Activated naive CD4-positive, alpha-beta T cell (primary cell): ENCODE measurements at places on chromosomes 16 and 17.

DNA sequence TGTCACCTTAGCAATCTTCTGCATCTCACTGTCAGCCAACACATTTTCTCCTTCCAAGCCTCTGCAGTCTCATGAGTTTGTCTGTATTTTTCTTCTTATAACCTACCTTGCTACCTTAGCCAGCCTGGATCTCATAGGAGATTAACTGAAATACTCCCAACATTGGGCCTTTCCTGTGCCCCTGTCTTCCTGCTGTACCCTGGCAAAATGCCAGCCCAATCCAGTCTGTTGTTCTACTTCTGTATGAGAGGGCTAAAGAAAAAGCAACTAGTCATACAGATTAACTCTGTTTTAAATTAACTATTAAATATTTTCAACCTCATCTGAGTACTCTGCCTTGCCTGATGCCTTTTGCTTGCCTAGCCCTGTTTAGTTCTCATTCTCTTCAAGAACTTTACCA is 18.4 kb downstream of the GOSR1 start:
- no peak for DNase-seq

DNA sequence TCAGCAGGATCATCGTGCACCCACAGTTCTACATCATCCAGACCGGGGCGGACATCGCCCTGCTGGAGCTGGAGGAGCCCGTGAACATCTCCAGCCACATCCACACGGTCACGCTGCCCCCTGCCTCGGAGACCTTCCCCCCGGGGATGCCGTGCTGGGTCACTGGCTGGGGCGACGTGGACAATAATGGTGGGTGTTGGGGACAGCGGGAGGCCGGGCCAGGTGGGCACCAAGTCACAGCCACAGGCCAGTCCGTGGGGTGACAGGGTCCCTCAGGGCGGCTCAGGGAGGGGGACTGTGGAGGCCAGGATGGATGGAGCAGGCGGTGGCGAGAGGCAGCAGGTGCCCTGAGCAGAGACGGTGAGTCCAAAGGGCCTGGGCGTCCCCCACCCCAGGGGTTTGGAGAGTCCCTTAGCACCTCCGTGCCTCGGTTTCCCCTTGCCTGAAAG is 1.0 kb downstream of the TPSD1 start:
- DNase-seq = no peak

GRCh38 chr16:1121009-1121408 is 25.0 kb upstream of the C1QTNF8 start:
- no peak for DNase-seq

GRCh38 chr17:73698966-73699365 is 54.7 kb upstream of the SDK2 start:
- DNase-seq = no peak

- no peak for DNase-seq
Measured at GRCh38 chr16:15440852-15441251, 6.5 kb downstream of the BMERB1 start.

DNA sequence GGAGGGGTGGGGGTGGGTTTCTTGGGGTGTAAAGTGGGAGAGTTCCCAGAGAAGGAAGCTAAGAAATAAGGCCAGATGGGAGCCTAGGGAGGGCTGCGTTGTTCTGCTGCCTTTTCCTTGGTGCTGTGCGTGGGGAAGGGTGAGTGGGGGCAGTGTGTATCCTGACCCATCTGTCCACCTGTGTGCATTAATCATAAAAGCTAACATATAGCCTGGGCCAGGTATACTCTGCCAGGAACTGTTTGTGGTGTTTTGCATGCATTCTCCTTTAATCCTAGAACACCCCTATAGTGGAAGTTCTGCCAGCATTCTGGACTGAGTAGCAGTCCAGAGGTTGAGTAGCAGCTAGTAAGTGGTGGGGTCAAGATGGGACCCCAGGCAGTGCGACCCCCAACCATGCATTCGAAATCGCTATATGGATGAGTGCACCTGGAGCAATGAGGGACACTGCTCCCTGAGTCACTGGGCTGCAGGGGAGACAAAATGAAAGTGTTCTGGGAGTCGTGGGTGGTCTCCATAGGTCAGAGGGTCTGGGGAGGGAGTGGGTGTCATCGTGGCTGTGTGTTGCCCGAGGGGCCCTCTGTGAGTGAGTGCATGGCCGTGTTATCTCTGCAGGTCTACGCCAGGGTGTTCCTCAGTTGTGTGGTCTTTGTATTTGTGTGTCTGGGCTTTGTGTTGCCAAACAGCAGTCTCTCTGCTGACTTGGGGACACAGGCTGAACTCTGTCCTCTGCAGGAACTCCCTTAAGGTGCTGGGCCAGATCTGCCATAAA is 1.3 kb downstream of the ERBB2 start:
- DNase-seq = no peak

- DNase-seq = no peak
Measured at GRCh38 chr17:34299956-34300577, 14.5 kb downstream of the CCL11 start.

- no peak for DNase-seq
Measured at GRCh38 chr17:56119936-56120335, 33.3 kb upstream of the ANKFN1 start.

DNA sequence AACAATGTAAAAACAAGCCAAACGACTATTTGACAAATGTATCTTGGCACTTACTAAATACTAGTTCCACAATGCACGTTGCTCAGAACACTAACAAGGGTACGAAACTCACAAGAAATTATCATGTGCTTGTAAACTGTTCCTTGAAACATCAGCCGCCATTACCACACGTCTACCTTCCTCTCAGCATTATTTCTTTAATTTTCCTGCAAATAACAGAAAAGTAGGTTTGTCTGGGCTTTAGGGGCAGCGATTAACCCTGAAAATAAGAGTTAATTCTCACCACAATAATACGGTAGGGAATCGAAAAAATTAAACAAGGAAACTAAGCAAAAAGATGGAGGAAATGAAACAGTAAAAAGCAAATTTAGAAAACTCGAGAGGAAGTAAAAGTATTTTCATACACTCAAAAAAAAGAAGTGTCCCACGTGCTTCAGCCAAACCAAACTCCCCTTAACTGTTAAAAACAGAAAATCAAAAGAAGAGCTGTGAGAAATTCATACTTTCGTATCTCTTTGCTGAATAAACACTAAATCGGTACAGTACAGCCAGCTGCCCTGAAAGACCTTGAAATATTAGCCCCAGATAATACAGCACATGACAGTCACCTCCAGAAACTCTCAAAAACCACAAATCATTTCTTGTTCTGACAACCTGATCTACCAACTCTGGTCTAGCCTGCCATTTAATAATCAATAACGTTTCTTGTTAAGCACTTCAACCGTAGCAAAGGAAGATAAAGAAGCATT is 1.2 kb downstream of the ARHGAP17 start:
- DNase-seq = no peak

- DNase-seq = no peak
Measured at GRCh38 chr17:81309859-81310839, 15.0 kb upstream of the SLC38A10 start.

DNA sequence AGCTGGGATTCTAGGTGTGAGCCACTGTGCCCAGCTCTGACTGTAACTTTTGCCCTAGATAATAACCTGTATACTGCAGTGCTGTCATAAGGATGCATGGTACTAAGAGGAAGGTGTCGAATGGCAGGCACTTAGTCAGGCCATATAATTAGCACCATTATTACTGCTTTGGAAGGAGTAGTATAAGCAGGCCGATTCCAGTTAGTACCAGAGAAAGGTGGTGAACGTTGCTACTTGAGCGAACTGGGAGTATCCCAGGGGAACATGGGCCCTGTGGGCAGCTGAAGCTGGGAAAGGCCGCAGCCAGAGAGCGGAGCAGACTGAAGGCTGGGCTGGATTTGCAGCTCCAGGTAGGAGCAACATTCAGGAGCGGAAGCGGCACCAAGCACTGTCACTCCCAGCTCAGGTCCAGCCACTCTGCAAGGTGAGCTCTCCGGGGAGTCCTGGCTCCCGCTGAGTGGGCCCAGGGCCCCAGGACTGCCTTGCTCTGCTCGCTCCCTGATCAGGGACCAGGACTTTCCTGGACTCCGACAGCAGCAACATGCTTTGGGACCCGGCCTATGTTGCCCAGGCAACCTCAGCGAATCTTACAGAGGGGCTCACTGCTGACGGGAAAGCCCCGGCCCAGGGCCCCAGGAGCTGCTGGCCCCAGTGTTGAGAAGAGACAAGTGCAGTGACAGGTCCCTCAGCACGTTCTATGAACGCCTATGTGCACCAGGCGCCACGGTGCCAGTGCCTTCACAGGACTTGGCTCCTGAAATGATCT is 28.6 kb downstream of the C16orf74 start:
- DNase-seq = no peak

DNA sequence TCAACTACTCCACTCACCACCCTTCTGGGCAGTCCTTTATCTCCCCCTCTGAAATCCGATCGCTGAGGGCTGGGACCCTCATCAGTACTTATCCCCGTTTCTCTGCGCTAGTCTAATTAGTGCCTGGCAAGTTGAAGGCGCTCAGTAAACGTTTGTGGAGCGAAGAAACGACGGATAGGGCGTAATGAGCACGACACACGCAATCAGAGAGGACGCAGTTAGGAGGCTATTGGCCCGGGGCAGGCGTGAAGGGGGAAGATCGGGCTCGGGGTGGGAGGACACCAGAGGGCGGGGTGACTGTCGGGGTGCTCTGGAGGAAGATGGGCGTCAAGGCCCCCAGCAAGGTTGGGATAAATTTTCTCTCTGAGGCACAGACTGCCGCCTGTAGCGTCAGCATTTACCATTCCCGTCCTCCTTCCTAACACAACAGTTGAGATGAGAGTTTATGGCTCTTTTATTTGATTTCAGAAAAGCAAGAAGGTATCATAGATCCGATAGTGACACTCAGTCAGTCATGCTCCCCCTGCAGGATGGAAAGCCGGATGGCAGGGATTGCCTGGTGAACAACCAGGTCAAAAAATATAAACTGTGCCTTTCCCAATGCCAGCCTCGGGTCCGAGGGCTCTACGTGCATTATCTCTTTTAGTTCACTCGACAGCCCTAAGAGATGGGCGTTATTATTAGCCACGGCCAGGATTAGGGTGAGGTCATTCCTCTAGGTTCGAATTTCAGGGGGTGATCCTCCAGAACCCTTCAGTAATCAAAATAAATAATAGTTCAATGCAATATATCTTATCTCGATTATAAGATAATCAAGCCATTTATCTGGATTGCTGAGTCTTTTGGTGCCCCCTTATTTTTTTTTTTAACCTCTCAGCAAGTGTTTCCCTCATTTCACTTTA is 9.5 kb upstream of the ARL4D start:
- peak; percentile 26 for DNase-seq

DNA sequence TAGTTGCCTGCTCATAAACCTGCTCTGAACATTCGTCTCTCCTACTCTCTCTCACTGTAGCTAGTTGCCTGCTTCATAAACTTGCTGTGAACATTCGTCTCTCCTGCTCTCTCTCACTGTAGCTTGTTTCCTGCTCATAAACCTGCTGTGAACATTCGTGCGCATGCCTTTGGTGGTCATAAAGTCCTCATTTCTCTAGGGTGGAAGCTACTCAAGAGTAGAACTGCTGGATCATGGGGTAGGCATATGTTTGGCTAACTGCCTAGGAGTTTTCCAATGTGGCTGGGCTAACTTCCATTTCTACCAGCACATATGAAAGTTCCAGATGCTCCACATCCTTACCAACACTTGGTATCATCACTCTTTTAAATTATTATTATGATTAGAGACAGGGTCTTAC is 174.6 kb upstream of the RPH3AL start:
- no peak for DNase-seq

DNA sequence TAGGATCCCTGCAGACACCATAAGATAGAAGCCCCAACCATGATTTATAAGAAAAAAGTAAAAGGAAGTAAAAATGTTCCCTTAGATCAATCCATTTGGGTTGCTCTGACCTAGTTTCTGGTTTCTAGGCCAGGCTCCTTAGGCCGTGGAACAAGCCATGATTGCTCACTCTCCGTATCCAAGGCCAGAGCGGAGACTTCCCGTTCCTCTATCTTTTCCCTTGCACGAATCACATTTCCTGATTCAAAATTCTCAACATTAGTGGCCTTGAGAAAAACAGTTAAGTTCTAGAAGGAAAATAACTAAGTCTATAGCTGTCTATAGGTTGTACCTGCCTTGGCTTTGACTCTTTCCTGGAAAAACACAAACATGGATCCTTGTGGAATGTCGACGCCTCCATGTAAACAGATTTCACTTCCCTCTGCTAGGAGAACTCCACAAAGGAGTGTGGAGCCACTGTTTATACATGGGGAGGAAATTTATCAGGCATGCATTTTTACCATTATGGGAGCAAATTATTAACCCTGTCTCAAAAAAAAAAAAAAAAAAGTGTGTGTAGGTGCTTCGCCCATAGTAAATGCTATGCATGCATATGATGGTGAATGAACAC is 149.6 kb downstream of the ZFHX3 start:
- DNase-seq = no peak

DNA sequence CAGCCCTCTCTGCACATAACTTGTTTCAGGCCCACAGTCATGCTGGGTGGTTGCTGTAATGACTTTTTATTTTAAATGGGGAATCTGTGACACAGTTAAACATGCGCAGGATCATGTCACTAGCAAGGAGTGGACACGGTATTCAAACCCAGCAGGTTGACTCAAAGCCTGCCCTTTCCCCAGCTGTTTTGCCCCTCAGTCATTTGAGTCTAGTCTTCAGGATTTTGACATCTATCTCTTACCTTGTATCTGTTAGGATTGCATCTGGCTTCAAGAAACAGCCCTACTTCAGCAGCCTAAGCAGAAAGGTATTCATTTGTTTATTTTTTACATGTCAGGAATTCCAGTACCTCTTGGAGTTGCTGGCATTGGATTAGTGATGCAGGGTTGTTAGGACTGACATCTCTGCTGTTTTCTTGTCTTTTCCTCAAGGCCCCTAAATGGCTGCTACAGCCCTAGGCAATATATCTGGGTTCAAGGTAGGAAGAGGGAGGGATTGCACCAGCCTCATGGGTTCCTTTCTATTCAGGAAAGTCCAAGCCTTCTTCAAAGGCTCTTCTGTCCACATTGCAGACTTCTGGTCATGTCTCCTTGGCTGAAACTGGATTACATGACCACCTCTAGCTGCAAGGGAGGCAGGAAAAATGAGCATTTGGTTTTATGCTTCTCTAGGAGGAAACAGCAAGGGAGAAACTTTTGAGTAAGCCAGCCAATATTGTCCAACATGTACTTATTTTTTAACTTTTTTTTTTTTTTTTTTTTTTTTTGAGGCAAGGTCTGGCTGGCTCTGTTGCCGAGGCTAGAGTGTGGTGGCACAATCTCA is 22.8 kb downstream of the ABCC1 start:
- no peak for DNase-seq

DNA sequence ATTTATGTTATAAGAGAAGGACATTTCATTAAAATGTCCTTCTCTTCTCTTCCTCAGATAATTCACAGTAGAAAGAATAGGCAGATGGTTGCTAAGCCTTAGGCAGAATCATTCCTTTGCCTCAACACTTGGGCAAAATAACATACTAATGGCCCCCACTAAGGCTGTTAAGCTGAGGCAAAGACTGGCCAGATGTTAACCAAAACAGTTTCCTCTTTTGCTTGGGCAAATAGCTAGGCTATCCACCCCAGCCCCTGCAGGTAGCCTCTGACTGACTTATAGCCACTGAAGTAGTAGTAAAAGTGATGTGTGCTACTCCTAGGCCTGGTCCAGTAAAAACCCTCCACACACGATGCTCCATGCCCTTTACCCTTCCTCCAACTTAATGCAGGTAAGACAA is 55.2 kb downstream of the SPAG9 start:
- DNase-seq = no peak
